ENCODE measurements at places on chromosomes 5 and 9.

DNA sequence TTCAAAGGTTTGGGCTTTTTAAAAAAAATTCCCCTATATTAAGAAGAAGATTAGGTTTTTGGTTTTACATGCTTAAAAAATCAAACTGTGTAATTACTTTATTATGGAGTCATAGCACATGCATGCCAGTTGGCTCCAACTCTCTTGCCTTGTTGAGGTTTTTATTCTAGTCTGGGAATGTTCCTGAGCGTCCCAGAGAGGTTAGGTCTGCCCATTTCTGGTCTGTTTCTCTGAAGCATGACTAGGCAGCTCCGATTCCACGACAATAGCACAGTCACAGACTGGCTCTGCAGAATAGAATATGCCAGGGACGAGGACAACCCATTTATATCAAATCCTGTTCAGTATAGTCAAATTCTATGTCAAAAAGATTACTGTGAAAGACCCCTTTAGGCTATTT, 217.0 kb downstream of the PCSK5 start:
- no peak for DNase-seq

GRCh38 chr5:50576686-50577256, 89.7 kb upstream of the PARP8 start:
- DNase-seq = no peak

DNA sequence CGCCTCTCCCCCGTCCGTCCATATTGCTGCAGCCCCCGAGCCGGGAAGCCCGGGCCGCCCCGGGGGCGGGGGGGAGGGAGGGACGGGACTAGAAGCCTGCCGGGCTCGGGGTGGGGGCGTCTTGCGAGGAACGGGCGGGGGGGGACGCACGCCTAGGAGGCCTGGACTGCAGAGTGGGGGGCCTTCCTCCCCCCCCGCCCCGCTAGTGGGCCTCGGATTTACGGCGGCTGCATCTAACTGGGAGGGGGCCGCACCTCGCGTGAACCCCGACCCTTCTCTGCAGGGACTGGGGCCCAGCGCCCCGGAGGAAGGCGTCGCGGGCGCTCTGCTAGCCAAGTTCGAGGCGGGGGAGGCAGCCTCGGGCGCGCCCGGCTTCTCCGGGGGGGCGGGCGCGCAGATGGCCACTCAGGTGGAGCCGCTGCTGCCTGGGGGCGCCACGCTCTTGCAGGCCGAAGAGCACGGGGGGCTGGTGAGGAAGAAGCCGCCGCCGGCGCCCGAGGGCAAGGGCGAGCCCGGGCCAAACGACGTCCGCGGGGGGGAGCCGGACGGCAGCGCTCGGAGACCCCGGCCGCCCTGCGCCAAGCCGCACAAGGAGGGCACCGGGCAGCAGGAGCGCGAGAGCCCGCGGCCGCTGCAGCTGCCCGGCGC, at the start of gene LARP1:
LARP1 (plus strand) TSS at position 17 of the 648 bp plus-strand sequence; CDS start at position 398, 381 bp downstream.
- DNase-seq = no peak

DNA sequence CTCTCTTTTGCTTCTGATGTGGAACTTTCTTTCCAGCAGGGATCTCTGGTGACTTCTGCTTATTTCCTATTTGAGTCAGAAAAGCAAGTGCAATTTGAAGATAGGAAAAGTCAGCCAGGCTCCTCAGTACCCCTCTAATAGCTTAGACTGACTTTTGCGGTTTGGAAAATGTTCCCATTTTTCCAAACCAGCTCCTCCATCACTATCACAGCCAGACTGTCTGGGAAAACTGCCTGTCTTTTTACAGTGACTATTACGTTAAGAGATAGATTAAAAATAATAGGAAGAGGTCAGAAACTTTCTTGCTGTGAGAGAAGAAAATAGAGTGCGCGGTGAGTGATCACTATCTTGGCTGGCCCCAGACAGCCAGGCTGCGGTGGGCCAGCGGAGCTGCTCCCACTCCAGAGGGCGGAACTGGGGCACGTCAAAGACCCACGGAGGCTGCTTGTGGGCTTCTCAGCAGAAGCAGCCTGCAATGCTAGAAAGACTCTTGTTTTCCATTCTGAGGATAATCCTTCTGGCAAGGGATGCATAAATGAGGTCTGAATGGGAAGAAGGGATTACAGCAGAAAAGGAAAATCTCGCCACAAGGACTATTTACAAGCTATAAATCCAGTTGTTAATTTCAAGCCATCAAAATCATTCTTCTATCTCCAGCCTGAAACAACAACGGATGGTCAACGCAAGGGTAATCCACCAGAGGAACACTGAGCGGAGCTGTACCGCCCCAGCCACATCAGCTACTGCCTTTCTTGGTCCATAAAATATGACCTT, 151.0 kb upstream of the MSX2 start:
- no peak for DNase-seq

- no peak for DNase-seq
Observed at GRCh38 chr9:101582553-101582952, 12.2 kb downstream of the PPP3R2 start.

Measured in stimulated activated CD8-positive, alpha-beta memory T cell treated with anti-CD3 and anti-CD28 coated beads, Interleukin-2, amount 100 ng/mL, for 1 hour (primary cell).